ENCODE measurements at places on chromosomes 7 and 10.

GRCh38 chr7:874031-874749 lies 2.2 kb upstream of the GET4 start:
- DNase-seq = no peak

DNA sequence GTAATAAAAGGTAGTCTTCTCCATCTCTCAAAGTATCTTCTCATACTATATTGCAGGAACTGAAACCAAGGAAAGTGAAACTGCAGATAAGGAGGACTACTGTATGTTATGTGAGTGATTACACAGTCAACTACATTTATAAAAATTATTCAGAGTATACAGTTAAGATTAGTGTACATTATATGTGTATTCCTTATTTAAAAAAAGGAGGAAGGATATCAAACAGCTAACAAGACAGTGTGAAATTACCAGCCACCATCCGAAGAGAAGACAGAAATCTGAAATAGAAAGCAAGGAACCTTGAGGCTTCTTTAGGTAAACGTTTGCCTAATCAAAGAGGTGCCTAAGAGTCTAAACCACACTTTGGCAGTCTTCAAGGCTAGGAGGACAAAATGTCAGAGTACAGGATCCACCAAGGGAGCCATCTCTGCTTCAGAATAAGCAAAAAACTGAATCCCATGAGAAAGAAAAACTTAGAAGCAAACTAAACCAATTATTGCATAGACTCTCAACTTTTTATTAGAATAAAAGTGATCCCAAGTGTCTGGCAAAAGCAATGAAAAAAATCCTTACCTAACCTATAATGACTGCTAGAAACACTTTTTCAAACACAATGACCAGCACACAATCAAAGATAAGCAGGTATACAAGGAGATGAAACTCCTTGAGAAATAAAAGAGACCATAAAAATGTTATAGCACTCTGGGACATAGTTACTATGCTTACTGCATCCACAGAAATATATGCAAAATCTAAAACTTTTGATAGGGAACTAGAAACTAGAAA lies 6.4 kb downstream of the USP6NL start:
- no peak for DNase-seq

DNA sequence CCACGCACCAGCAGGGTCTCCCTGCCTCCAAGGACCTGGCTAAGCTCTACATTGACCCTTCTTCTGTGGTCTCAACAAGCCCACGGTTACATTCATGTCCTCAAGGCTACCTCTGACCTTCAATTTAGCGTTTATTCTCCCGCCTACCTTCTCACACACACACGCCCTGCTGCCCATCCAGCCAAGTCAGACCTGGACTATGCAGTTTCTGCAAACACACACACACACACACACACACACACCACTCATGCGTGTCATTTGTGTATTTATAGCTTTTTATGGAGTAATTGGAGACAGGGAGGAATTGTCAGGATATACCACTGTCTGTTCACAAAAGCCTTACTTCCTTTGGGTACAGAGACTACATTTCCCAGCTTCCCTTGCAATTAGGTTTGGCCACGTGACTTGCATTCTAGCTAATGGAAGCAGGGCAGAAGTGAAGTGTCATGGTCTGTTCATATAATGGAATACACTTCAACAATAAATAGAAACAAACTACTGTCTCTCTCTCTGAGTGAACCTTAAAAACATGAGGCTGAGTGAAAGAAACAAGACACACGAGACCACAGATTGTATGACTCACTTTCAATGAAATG lies 53.8 kb upstream of the CPXM2 start:
- no peak for DNase-seq

- DNase-seq = no peak
Observed at GRCh38 chr7:139687211-139687954, 90.4 kb downstream of the HIPK2 start.

DNA sequence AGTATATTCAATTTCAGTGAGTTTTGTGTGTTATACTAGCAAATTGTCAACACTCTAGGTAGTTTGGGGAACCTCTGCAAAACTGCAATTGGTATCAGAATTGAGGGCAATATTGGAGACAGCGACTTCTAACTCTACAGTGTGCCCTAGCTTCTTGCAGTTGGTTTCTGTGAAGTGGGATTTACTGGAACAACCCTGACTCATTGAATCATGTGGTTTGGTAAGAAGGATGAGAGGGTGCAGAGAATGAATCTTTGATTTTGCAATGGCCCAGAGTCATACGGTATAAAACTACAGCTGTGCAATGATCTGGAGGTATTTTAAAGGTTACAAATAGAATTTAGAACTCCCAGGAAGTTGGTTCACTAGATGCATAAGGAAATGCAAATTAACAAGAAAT lies 129.1 kb upstream of the PPP1R3A start:
- no peak for DNase-seq

DNA sequence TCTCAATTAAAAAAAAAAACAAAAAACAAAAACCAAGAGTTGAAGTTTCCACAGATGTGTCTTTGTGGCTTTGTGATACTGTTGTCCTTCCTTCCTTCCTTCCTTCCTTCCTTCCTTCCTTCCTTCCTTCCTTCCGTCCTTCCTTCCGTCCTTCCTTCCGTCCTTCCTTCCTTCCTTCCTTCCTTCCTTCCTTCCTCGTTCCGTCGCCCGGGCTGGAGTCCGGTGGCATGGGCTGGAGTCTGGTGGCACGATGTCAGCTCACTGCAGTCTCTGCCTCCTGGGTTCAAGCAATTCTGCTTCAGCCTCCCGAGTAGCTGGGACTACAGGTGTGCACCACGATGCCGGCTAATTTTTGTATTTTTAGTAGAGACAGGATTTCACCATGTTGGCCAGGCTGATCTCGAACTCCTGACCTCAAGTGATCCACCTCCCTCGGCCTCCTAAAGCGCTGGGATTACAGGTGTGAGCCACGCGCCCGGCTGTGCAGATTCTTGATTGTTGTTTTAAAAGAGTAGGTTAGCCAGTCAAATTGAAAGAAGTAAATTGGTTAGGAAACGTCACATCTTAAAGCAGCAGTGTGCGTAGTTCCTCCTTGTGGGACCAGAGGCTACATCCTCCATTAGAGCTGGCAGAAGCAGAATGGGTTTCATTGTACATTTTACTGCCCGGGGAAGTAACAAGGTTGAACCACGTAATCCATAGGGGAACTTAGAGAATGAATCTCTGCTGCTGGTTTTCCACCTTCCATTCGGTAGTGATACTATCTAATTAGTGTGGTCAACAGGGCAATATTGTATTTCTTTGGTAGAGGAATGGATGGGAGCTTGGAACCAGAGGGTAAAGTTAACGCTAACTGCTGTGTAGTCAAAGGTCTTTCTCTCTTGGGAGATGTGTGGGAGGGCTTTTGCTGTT lies 20.6 kb downstream of the DNAJB6 start:
- DNase-seq = no peak

DNA sequence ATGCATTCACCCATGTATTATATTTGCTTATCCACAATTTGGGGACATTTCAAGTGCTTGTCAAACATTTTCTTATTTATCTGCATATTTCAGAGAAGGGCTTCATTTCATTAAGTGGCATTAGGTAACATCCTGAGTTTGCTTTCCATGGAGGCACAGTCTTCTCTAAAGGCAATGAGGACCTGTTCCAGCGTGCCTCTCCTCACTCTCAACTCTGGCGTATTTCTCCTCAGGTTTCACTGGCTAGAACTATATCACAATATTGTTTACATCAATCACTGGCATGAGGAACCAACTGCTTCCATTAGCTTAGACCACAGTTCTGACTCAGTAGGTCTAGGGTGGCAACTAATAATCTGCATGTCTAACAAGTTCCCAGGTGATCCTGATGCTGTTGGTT lies 177.2 kb downstream of the TAX1BP1 start:
- no peak for DNase-seq

DNA sequence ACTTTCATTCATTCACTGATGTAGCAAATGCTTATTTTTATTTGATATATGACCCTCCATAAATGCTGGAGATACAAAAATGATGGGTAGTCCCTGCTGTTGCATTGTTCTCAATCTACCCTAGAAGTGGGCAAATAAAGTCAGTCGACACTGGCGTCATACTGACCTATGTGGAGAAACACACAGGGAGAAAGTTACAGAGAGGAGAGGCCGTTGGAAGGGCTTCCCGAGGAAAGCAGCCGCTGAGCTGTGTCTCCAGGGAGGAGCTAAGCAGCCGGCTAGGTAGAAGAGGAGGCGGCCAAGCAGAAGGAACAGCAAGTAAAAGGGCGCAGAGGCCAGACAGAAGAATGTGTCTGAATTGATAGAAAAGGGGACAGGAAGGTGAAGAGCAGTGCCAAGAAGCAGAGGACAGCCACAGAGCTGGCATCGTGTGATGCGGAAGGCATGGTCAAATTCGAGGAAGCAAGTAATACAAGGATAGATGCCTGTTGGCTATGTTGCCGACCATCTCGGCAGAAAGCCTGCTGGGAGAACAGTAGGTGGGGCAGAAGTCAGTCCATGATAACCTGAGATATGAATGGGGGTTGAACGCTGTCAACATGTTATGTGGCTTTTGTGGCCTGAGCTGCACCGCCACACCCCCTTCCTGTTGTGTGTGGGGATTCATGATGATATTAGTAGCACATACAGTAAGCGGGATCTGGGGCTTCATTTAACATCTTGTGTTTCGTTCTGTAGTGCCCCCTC lies 25.9 kb downstream of the ST8SIA6 start:
- no peak for DNase-seq

Data from neural crest cell (in vitro differentiated cells).